ENCODE measurements at places on chromosomes 12 and 14.

DNA sequence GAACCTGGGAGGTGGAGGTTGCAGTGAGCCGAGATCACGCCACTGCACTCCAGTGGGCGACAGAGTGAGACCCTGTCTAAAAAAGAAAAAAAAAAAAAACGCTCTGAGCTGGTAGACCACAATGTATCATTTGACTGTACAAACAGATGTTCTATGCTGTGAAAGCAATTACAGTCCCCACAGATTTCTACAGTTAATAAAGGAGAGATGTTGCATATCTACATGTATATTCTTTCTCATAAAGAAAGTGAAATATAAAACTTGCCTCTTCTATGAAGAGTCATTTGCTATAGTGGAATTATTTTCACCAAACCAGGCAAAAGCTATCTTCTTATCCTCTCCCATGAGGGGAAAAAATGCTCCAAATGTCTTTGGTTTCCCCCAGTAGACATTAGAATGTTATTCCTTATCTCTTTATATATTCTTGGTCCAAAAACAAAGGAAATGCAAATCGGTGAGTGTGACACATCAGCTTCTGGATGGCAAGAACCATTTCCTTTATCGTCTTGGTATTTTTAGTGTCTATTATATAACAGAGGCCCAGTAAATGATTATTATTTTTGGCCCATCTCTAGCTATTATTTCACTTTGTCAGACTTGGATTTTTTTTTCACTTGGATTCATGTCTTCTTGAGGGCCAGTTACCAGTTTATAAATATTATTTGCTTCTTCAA is 230.4 kb downstream of the SSPN start:
- no peak for DNase-seq

DNA sequence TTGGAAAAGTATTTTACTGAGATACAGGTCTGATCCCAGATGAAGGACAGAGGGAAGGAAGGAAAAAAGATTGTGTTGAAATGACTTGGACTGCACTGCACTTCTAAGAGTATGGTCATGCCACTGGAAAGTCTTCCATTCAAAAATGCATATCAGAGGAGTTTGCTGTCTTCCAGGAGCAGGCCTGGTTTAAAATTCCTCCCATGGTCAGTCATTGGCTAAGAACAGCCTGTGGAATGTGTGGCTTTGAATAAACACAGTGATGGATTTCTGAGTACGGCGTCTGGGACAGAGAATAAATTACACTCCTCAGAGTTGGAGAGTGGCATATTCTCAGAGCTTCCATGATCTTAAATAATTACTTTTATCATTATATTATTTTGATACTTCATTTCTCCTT is 245.8 kb upstream of the PDZRN4 start:
- DNase-seq = peak; percentile 44

DNA sequence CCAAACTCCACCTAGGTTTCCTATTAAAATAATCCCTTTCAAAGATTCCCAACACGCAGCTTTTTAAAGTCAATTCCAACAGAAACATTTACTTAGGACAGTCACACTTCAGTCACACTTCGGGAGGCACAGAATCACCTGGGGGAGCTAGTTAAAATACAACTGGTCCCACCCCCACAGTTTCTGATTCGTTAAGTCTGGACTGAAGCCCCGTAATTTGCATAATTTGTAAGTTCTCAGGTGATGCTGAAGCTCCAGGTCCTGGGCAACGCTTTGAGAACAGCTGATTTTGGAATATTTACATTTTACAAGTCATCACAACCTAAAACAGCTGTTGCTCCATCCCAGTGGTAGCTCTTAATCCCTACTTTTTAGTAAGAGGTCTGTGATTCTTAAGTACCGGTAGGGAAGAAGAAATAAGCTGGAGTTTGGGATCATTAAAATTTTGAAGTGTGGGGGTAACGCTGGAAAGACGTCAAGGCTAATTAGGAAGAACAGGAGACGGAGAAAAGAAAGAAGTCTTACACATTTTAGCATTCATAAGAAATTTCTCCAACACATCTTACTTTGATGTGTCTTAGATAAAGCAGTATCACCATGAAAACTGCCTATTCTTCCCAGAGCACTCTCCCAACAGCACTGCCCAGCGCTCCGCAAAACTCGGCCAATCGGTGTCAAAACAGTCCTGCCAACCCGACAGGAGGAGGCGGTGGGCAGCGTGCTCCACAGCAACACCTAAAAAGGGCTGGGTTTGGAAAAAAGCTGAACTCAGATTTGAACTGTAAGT is 1.1 kb downstream of the IPO8 start:
- DNase-seq = no peak

GRCh38 chr14:24262821-24263733 is at the start of gene TGM1:
TGM1 (minus strand) TSS chr14:24263177; CDS start chr14:24262352, 825 bp downstream.
- DNase-seq = no peak

GRCh38 chr14:49853158-49853477 is 530 bp upstream of the NEMF start:
- no peak for DNase-seq

DNA sequence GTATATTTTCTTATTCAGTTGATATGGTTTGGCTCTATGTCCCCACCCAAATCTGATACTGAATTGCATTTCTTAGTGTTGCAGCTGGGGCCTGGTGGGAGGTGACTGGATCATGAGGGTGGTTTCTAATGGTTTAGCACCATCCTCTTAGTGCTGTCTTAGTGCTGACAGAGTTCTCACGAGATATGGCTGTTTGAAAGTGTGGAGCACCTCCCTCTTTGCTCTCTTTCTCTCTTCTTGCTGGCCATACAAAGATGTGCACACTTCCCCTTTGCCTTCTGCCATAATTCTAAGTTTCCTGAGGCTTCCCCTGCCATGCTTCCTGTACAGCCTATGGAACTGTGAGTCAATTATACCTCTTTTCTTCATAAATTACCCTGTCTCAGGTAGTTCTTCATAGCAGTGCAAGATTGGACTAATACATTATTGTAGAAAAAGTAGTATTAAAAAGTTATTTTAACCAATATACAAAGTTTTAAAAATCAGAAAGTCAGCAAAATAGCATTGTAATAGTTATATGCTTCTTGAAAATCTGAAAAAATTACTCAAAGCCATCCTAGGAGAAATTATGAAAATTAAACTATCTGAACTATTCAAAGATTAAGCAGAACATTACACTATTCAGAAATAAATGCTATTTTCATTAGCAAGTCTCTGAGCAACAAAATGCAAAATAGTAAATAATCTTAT is 84.1 kb downstream of the PPP1R12A start:
- DNase-seq = no peak

GRCh38 chr12:98406378-98406777 is 109.0 kb upstream of the TMPO start:
- DNase-seq = no peak

GRCh38 chr14:81802341-81802740 is 268.7 kb upstream of the SEL1L start:
- no peak for DNase-seq

DNA sequence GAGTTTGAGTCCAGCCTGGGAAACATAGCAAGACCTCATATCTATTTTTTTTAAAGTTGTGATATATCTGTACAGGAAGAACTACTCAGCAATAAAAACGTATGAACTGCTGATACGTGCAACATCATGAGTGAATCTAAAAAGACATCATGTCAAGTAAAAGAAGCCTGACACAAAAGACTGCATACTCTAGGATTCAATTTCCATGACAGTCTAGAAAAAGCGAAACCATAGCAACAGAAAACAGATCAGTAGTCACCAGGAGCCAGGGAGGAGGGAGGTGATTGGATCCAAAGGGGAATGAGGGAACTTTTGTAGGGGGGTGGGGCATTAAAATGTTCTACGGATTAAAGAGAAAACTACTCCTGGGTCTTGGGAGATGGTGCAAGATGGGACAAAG is 8.7 kb upstream of the RGS6 start:
- DNase-seq = no peak

- peak; percentile 73 for DNase-seq
Observed at GRCh38 chr12:26119391-26119989, 5.3 kb downstream of the BHLHE41 start.

DNA sequence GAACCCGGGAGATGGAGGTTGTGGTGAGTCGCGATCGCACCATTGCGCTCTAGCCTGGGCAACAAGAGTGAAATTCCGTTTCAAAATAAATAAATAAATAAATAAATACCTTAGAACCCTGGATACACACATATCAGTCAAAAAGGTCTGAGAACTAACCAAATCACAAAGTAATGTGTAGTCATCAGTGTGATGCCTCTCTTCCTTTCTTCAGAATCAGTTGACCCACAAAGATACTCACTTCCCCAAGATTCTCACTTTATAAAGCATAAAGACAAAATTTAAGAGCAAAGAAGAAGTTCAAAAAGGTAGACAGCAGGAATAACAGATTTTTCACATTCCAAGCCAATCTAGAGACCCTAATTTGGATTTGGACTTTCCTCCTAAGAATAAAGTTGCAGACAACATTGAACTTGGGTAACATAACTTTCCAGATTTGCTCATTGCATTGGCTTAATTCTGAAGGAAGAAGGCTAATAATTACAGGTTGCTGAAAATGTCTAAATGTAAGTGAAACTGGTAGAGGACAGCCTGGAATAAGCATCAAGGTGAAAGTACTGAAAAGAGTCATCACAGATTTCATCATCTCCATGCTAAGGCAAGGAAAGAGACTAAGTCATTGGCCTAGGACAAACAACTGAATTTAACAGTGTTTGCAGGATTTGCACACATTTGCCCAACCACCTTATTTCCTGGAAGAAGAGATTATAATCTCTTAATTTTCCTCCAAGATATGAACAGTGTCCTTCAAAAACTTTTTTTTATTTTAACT is 17.4 kb downstream of the TMED10 start:
- no peak for DNase-seq

DNA sequence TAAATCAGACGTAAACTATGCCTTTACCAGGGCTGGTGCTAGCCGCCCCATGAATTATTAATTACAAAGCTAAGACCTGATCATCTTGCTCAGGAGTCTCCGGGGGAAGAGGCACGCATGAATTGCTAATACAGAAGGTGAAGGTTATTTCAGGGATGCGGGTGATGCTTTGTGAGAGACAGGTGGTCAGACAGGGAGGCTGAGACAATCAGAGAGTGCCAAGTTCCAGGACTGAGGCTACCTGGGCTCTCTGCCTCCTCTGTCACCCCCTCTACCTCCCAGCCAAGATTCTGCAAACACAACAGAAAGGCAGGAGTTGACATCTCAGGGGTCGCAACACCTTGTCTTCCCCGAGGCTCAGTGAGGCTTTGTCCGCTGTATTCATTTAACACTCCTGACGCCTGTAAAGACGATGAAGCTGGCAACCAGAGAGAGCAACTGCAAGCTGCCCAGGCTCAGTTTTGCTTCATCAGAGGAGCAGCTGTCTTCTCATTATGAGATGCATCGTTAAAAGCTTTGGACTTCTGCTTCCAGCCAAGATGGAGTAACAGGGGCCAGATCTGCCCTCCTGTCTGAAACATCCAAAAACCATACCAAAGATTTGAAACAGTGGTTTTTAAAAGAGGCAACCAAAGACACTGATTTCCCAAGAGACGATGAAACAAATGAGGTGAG is 46.6 kb downstream of the PRIMA1 start:
- DNase-seq = no peak

- DNase-seq = peak; percentile 50
Observed at GRCh38 chr12:75366629-75367028, 24.3 kb upstream of the GLIPR1L2 start.

DNA sequence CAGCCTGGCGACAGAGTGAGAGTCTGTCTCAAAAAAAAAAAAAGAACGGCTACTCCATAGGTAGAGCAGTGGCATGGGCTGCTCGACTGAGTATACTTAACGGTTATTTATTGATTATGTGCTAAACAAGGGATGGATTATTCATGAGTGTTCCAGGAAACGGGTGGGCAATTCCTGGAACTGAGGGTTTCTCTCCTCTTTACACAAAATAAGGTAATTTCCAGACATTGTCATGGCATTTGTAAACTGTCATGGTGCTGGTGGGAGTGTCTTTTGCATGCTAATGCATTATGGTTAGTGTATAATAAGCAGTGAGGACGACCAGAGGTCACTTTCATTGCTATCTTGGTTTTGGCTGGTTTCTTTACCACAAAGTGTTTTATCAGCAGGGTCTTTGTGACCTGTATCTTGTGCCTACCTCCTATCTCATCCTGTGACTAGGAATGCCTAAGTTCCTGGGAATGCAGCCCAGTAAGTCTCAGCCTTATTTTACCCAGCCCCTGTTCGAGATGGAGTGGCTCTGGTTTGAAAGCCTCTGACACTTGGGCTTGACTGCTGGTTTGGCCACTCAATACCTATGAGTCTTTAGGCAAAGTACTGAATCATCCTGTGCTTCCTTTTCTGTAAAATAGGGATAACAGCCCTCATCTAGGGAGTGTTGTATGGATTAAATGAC is 3.2 kb downstream of the DGLUCY start:
- DNase-seq = no peak

DNA sequence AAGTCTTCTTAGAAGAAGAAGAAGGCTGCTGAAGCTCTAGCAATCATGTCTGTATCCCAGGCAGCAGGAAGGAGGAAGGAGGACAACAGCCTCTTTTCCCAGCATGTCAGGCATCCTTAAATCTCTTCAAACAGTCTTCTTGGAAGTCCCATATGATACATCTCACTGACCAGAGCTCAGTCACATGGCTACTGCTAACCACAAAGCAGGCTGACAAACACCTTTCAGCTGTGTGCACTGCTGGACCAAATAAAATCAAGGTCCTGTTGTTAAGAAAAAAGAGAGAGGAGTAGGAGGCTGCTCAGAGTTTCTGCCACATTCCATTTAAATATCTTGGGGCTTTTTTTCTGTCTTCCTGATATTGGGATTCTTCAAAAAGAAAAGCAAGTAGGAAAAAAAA is 203.4 kb upstream of the PELI2 start:
- DNase-seq = peak; percentile 39

DNA sequence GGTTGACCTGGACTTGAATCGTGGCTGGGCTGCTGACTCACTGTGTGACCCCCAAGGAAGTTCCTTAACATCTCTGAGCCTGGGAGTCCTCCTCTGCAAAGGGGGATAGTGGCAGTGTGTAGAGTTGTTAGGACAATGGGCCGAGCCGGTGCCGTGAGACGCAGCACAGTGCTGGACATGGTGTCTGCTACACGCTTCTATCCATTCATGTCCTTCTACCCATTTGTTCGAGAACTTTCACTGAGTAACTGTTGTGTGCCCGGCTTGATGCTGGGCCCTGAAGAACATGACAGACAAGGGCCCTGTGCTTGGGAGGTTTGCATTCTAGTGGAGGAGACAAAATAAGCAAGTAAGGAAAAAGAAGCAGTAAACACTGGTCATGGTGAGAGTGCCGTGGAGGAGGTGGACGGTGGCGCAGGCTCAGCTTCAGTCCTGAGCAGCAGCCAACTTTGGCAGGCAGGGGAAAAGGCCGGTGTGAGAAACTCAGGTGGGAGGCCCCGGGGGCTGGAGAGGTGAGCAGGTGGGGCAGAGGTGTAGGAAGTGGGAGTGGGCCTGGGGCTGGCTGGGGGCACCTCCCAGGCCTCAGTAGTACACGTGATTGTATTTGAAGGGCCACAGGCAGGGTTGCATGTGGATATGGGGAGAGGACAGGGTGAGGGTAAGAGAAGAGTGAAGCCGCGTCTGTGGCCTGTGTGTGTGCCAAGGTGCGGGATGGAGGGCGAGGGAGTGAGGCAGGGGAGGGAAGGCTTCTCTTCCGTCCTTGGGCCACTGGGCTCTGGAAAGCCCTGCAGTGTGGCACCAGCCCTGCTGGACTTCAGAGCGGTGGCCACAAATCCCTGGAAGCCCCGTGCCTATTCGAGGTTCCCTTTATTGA is 13.8 kb downstream of the VASH1 start:
- no peak for DNase-seq

Data from fibroblast of skin of abdomen (primary cell).